ENCODE measurements at places on chromosomes 2 and 18.

DNA sequence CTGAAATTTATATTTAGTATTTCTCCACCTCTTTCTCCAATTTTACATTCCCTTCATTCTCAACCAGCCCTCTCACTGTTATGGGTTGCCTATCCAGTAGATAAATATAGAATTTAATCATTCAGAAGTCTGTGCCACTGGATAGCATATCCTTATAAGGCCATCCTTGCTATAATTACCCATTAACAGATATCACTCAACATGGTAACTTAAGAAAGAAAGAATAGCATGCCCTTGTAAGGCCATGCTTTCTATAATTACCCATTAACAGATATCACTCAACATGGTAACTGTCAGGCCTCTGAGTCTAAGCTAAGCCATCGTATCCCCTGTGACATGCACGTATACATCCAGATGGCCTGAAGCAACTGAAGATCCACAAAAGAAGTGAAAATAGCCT is 1137.4 kb upstream of the FAM98A start:
- no peak for DNase-seq

DNA sequence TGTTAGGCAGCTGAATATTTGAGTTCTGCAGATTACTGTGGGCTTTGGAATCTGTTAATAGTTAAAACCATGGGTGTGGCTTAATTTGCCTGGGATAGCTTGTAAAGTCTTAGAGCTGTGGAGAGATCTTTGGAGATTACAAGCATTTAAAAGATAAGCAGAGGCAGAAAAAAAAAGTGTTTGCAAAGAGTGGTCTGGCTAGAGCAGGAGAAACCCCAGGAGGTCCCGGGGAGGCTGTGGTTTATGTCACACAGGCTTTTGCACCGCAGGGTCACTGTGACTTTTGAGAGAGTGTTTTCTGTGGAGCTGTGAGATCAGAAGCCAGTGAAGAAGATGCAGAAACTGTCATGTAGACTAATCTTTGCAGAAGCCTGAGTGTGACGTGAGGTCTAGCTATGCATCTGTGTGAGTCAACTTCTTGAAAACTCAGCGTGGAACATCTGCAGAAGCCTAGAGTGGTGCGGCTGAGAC is 49.0 kb downstream of the SETBP1 start:
- DNase-seq, result no peak

DNA sequence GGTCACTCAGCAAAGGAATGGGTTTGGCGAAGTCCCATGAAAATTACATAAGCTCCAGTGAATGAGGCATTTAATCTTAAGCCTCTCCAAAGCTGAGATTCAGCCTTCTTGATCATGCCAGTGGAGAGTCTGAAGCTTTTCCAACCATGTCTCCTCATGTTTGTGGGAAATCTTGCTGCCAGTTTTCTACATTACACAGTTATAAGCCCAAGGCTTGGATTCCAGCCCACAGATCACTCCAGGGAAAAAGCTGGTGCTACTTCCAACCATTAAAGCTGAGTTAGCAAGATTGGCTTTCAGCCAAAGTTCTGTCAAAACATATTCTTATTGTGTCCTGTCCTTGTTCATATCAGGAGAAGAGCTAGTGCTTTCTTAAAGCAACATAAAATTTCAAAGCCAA is 293.8 kb downstream of the LRRTM4 start:
- no peak for DNase-seq

DNA sequence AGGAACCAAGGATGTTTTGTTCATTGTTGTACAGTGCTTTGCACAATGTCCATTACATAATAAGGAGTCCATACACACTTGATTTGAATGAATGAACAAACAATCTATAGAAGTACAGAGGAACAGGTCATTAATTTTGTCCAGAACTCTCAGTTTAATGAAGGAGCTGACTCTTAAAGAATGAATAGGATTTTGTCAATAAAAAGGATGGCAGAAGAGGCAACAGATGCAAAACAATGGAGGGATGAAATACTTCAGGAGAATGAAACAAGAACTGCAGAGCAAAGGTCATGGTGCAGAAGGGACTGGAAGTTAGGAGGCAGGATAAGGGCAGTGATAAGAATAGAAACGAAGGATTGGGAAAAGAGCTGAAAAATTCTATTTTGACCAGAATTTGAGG is 28.7 kb upstream of the COL5A2 start:
- no peak for DNase-seq

- DNase-seq, result no peak
Measured at GRCh38 chr2:136361521-136361920, 243.6 kb upstream of the CXCR4 start.

- no peak for DNase-seq
Measured at GRCh38 chr2:212537726-212538304, 787 bp downstream of the ERBB4 start.

DNA sequence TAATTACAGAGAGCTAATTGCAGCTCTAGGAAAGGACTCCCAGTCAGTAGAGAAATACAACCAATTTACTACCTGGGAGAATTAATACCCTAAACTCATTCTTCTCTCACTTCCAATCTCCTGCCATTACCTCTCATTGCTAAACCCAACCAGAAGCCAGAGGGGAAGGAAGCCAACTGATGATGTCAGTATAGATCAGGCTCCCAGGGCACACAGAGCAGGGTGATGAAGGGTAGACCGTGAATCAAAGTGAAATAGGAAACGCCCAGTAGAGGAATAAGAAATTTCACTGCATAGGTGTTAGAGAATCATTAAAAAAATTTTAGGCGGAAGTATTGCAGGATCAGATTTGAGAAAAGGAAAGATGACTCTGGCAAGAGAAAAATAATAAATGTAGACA is 456.8 kb upstream of the NXPH2 start:
- DNase-seq, result no peak
